ENCODE measurements at places on chromosomes 5 and 9.

- no peak for DNase-seq
Observed at GRCh38 chr9:2018764-2019558, 3.8 kb downstream of the SMARCA2 start.

DNA sequence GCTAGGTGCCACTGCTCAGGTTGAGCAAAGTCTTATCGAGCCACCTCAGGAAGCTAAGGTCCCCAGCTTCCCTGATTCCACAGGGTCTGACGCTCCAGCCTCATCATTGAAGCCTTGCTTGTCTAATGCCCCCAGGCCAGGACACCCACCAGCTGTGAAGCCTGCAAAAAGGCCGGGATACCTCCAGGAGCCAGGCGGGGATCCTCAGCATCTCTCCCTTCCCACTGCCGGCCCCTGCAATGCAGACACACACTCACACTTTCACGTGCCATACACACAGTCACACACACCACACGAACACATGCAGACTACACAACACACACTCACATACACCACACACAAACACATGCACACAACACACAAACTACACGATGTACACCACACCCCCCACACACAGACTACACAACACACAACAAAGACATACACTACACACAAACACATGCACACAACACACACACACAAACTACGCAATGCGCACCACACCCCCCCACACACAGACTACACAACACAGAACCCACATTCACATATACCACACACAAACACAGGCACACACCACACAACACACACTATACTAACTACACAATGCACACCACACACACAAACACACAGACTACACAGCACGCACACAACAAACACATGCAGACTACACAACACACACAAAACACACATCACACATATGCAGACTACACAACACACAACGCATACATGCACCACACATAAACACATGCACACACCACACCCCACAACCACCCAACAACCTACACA is 17.8 kb upstream of the S1PR3 start:
- DNase-seq = no peak

GRCh38 chr9:117929868-117930267 is 225.7 kb downstream of the TLR4 start:
- no peak for DNase-seq

DNA sequence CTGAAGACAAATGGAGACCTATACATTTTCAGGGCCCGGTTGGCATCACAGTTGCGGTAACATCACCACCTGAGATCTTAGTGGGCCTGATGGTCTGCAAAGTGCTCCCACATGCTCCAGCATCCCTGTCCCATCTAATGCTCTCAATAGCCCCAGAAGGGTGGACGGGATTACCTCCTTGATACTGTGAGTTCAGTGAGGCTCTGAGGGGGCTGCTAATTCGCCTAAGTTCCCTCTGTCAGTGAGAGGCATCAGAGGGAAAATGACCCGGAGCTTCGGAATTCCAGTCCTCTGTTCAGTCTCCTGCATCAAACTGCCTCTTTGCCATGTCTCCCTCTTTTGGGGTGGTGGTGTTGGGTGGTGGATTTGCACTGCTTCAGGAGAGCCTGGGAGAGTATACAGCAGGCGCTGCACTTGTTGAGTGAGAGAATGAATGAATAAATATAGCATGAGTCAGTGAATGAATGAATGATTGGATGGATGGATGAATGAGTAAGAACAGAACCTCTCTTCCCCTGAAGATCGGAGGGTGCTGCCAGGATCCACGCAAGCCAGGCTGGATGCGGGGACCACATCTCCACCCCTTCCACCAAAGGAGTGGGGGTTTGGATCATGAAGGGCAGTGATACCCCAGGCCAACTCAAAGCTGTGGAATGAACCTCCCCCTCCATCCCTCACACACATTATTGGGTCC is 141.0 kb downstream of the GABBR2 start:
- no peak for DNase-seq

GRCh38 chr5:72556351-72557166 is 49.3 kb upstream of the ZNF366 start:
- peak; percentile 90 for DNase-seq

DNA sequence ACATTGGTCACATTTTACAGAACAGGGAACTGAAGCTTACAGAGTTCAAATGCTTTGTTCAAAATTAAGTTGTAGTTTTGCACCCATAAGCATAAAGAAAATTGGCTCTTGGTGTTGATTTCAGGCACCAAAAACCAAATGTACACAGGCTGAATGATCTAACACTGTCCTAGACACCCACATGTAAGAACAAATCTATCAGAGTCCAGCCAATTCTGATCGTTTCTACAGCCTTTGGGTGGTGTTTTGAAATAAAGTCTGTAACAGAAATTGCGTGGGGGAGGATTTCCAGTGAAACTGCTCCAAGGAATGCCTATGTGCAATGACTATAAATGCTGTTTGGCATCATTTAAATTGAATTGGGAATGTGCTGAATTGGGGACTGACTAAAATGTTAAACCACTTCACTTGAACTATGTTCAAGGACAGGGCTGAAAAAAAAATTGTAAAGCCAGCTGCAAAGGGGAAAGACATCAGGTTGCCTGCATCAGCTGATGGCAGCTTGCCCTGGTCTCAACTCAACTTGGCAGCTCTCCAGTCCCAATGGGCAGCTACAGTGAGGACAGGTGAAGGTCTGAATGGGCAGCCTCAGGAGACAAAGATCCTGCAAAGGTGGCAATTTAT is 92.2 kb upstream of the TRPC7 start:
- no peak for DNase-seq

- no peak for DNase-seq
Observed at GRCh38 chr9:8924562-8924961, 1125.0 kb upstream of the DMAC1 start.

DNA sequence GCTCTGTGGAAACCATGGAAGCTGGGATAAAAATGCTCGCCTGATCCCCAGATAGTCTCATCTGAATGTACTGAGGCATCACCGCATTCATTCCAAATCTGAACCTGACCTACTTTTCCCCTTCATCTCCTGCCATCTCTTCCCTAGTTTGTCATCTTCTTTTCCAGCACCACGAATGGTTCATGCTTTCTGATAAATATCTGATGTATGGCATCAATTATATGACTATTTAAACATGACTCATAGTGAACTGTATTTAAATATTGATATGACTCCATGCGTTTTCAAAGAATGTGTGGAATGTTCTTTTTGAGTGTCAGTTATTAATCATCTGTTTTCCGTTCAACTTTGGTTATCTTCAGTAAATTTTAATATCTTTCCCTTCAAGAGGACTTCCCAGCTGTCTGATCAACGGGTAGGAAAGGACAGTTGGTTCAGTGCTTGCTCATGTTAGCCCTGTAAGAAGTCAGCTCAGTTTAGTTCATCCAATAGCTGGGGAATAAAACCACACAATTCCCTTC is 21.1 kb downstream of the BASP1 start:
- DNase-seq = peak; percentile 40
